Pons (tissue), 1 donor: ENCODE measurements at places on chromosomes 2 and 18.
A peak's percentile ranks its signal among the peaks of the same experiment; 100 is the strongest.

GRCh38 chr2:33202641-33203522 is 256.1 kb downstream of the LTBP1 start:
- DNase-seq = no peak

GRCh38 chr2:235851828-235852525 is 316.2 kb downstream of the GBX2 start:
- DNase-seq = peak; percentile 59

DNA sequence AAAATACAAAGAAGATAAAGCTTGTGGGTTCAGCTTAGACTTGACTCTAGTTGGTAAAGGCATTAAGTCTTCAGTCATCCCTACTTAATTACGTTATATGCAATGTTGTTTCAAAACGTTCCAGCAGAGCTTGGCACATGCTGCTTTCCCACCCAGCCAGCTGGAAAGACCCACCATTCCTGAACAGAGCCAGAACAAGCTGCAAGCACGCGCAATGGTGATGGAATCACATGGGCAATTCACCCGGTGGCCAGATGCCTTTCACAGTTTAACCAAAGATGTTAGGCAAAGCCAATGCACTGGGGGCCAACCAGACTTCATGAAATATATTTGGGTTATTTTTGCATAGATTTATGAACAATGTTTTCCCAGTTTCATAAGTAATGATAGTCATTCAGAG is 123.4 kb upstream of the CDH20 start:
- DNase-seq = no peak

DNA sequence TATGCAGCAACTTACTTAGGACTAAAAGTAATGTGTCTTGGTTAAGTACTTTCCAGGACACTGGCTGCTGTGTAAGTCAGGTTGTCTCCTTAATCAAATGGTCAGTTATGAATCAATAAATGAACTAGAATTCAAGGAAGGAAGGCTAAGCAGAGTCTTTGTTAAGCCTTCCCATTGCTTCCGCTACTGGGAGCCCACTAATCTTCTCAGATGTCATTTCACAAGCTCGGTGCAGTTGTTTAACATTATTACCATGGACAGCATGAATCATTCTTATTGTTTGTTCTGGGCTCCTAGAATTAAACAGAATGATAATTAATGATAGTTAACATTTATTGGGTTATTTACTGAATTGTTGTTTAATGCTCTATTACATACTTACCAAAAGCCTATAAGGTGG is 26.0 kb upstream of the MEIS1 start:
- no peak for DNase-seq

GRCh38 chr2:104786821-104787220 is 67.1 kb upstream of the POU3F3 start:
- DNase-seq = no peak

GRCh38 chr2:8457699-8458502 is 224.0 kb upstream of the ID2 start:
- no peak for DNase-seq
